ENCODE measurements at places on chromosomes 5 and 9. TPM values are rescaled to one million over a fixed set of nuclear protein-coding genes. Genes with fewer than 3 reads are reported as not detected.

Gene TENT4A
- total RNA-seq: 18.7 TPM

Gene PCDHB9
- total RNA-seq: 1.9 TPM

Gene CA9
- total RNA-seq: not detected

Gene GABRA6
- not detected for total RNA-seq

Gene PCDHGA5
- 3.6 TPM for total RNA-seq

Gene FRMPD1
- total RNA-seq: not detected

Gene PCDHGC5
- 2.2 TPM for total RNA-seq

Gene TMEM167A
- 46.6 TPM for total RNA-seq

Gene BTNL9
- 17.3 TPM for total RNA-seq

Gene C9orf153
- 0.54 TPM for total RNA-seq

Gene IL3
- total RNA-seq: not detected

Gene ISCA1
- total RNA-seq: 62.1 TPM

Gene PAX5
- not detected for total RNA-seq

Gene SPINK4
- total RNA-seq: not detected

Gene PRRT1B
- total RNA-seq: not detected

Gene TICAM2
- total RNA-seq: 1.2 TPM

Gene ACO1
- 87.6 TPM for total RNA-seq

Gene SLC34A3
- not detected for total RNA-seq

Gene SAXO1
- total RNA-seq: not detected

Gene LCN12
- total RNA-seq: not detected

Gene CRB2
- total RNA-seq: not detected

Gene SLC6A3
- total RNA-seq: not detected

Gene NPR3
- 4.9 TPM for total RNA-seq

Gene WNK2
- 26.8 TPM for total RNA-seq

Gene PCDHB12
- 4.2 TPM for total RNA-seq

Gene PCDHB2
- 3.0 TPM for total RNA-seq

Gene SIT1
- 1.6 TPM for total RNA-seq

Gene KCNN2
- total RNA-seq: 2.8 TPM

Gene SREK1IP1
- 17.8 TPM for total RNA-seq

Gene TLX3
- not detected for total RNA-seq

Gene GFRA3
- total RNA-seq: 1.9 TPM

Gene JAKMIP2
- total RNA-seq: 0.77 TPM

Gene PARP8
- 43.1 TPM for total RNA-seq

Gene ROPN1L
- not detected for total RNA-seq

Gene MUSK
- 2.9 TPM for total RNA-seq

Gene DPM2
- total RNA-seq: 15.0 TPM

Gene SPINK6
- total RNA-seq: not detected
